Stimulated activated CD4-positive, alpha-beta T cell treated with anti-CD3 and anti-CD28 coated beads, TNF-alpha, amount 100 ng/mL, for 4 hours (primary cell): ENCODE measurements at places on chromosomes 2 and 18.
A peak's percentile ranks its signal among the peaks of the same experiment; 100 is the strongest.

- DNase-seq = no peak
These were observed 16.0 kb downstream of the R3HDM1 start for GRCh38 chr2:135547311-135547710.

- no peak for DNase-seq
These were observed 147.1 kb downstream of the FMNL2 start for GRCh38 chr2:152481881-152482583.

GRCh38 chr2:222796413-222797103 is 64.3 kb upstream of the ACSL3 start:
- no peak for DNase-seq

- DNase-seq = peak; percentile 81
These were observed 6.7 kb downstream of the SP9 start for GRCh38 chr2:174341293-174341994.

- DNase-seq = no peak
These were observed 180.8 kb downstream of the MBD2 start for GRCh38 chr18:54043484-54044251.

DNA sequence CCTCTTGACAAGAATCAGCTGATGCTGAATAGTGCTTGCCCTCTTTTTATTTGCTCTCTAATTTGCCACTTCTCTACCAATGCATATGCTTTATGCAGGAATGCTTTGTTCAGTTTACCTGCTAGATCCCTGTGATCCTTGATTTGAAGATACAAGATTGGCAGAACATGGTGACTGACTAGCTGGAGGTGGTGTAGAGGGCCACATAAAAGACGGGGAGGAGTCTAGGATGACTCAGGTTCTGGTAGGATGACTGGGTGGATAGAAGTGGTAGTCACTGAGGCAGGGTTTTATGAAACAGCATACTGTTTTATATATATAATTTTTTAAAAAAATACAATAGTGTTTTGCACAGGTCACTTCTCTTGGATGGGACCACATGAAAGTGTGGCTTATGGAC is 6.3 kb upstream of the ADGRF3 start:
- DNase-seq = no peak

DNA sequence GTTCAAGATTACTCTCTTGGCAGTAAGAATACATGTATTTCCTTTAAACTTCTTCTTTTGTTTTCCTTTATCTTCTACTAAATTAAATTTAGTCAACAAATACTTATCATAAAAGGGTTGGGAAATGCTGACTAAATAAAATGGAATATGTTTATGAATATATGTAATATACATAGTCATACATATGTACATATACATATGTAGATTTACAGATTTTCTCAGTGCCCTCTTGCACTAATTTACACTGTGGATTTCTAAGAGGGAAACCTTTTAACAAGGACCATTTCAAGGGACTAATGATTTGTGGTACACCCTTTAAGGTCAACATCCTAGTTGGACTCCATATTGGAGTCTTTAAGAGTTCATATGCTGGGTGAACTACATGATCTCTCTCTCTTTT is 37.2 kb downstream of the FAM98A start:
- DNase-seq = no peak

GRCh38 chr2:207123335-207123744 is 42.4 kb downstream of the KLF7 start:
- DNase-seq = peak; percentile 26

- DNase-seq = no peak
These were observed 199.6 kb upstream of the HNMT start for GRCh38 chr2:137764646-137765045.

DNA sequence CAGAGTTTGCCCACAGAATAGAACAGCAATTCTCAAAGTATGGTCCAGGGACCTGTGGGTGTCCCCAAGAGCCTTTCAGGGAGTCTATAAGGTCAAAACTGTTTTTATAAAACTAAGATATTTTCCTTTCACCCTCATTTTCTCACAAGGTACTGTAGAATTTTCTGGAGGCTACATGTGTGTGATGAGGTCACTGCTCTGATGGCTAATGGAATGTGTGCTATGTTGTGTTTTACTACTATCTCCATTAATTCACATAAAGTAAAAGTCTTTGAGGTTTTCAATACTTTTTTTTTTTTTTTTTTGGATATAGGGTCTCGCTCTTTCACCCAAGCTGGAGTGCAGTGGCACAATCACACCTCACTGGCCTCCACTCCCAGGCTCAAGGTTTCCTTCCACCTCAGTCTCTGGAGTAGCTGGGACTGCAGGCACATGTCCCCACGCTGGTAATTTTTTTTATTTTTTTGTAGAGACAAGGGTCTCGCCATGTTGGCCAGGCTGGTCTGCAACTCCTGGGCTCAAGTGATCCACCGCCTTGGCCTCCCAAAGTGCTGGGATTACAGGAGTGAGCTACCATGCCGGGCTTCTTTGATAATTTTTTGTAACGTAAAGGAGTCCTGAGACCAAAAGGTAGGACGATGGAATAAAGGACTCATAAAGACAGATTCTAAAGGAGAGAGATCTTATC is 1.8 kb downstream of the TRABD2A start:
- no peak for DNase-seq

DNA sequence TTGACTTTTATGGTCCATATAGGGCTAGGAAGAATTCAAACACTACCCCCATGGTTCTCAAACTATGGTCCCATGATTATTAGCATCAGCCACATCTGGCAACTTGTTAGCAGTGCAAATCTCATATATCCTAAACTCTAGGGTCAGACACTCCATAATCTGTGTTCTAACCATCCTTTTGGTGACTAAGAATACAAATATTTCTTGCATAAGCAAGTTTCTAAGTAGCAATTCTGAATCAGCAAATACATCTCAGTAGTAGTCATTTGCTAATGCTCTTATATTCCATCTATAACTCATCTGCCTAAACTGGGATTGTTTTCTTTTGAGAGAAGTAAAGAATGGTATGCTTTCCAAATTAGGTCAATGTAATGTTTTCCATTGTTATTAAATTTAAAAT is 447.3 kb downstream of the TMX3 start:
- DNase-seq = no peak

DNA sequence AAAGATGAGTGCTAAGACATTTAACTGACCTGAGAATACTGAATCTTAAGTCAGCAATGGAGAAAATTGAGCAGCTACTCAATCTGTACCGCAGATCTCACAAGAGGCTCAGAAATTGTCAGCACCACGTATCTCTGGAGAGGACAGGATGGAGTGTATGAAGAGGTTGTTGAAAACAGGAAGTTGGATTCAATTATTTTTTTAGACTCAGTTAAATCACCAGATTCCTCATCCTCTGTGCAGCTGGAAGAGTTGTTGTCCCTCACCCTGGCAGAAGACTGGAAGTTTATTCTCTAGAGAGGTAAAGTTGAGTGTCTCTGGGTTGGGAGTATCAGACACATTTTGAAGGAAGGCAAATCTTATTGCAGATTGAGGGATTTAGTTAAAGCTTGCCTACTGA is 114.9 kb upstream of the NT5C1B start:
- DNase-seq = no peak

DNA sequence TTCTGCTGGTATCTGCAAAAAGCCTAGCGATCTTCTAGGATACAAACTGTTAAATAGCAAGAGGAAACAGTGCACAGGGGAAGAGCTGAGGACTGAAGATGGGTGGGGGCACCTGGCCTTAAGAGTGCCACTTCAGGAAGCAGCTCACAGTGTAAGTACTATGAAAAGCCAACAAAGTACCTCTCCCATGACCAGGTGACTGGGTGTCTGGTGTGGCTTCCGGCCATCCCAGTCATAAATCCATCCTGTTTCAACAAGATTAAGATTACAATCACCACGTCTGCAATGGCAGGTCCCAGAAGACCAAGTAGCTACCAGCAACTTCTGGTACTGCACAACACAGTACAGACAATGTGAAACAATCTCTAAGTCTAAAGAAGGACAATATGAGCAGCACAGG is 15.9 kb downstream of the ERFE start:
- no peak for DNase-seq

DNA sequence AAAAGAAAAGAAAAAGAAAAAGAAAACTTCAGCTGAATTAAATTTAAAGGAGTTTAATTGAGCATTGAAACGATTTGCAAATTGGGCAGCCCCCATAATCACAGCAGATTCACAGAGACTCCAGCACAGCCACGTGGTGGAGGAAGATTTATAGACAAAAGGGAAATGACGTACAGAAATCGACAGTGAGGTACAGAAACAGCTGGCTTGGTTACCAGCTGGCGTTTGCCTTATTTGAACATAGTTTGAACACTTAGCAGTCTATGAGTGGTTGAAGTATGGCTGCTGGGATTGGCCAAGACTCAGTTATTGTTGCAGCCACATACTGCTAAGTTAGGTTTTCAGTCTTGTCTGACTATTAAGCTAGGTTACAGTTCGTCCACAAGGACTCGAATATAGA is 312.2 kb upstream of the SLC14A2 start:
- no peak for DNase-seq

GRCh38 chr18:23853448-23854195 is 160.9 kb upstream of the TTC39C start:
- no peak for DNase-seq

DNA sequence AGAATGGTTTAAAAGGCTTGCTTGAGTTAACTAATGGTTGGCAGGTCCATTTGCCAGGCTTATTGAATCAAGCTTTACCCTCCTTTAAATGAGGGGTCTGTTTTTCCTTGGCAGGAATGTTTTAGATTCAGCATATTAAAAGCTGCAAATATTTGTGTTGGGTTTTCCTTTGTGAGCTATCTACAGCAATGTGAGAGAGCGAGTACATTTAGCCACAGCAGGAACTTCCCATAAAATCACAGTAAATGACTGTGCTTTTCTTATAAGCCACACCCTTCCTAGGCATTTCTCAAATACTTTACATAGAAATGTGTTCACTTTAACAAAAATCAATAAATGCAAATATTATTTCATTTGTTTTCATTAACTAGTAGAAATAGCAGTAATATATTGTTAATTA is 23.9 kb downstream of the CALCRL start:
- no peak for DNase-seq

- no peak for DNase-seq
These were observed 8.4 kb downstream of the FAP start for GRCh38 chr2:162234620-162235462.

- DNase-seq = peak; percentile 74
These were observed at the start of gene MREG for GRCh38 chr2:216013080-216013909. Gene MREG, minus strand, starts transcription at chr2:216013551. Its CDS starts 224 bp downstream, at chr2:216013327.

DNA sequence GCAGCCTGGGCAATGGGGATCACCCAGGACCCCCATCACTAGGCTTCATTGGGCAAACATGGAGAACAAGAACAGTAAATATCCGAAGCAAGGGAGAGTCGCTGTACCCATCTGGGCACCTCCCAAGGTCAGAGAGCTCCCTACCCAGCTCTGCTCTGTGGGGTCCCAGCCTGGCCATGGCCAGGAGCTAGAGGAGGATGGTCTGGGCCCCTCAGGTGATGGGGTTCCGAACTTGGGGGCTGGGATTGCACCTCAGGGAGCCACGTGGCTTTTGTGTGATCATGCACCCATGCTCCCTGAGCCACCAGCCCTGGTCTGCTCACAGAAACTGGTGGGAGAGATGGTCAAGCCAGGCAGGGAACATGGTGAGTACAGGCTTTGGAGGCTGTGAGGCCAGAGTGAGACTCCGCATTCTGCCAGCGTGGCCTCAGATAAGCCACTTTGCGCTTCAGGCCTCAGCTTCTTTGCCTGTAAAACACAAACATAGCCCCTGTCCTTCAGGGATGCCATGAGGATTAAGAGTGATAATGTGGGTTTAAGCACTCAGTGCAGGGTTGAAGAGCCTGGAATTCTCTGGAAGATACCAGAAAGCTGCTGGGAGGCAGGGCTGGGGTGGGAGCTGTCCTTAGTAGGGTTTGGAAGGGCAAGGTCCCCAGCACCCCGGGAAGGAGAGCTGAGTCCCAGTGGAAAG is 3.0 kb upstream of the NMUR1 start:
- DNase-seq = no peak

- DNase-seq = no peak
These were observed 132.8 kb downstream of the MEIS1 start for GRCh38 chr2:66567729-66568128.

DNA sequence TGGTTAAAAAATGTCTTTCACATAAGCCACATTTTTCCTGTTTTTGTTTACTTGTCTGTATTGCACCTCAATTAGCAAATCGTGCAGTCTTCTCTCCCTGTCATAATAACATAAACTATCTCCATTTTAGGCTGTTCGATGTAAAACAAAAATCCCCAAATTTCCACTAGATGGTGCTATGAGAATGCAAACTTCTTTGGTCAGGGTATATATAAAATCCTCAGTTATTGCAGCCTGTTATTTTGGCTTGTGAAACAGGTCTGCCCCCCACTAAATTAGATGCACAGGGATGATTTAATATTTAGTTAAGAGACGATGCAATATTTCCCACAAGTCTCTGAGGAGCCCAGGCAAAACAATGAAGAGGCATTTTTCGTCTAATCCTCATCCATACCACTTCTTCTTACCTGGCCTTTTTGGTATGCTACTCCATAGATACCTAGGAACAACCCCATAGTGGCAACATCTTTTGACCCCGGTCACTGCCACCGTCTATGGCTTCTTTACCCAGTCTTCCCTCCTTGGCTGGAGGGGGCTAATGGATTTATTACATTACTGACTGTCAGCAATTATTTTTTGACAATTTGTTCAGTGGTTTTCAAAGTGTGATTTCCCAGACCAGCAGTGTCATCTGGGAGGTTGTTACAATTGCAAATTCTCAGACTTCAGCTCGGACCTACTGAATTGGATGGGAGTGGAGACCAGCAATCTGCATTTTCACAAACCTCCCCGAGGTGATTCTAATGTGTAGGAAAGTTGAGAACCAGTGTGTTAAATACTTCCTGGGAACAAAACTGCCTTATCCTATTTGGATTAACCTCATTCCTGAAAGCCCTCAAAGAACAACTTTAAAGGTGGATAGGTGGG is 117.4 kb upstream of the CWC22 start:
- no peak for DNase-seq

DNA sequence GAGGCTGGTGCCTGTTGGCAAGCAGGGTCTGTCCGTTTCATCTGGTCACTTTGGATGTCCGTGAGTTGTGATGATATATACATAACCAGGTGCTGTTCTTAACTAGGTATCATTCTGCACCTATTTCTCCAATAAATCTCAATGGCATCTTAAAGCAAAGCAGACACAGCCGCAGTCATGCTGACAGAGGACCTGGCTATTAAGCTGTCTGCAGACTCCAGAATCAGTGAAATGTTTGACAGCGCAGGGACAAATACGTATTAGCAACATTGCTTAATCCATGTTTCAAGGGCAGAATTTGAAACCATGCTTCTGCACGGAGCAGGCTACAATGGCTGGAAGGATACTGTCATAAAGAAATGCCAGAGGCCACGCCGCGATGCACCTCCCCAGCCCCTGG is 414.6 kb downstream of the ZNF516 start:
- DNase-seq = no peak

- DNase-seq = no peak
These were observed 284.8 kb upstream of the HS6ST1 start for GRCh38 chr2:128603411-128603924.

GRCh38 chr2:192292478-192292877 is 97.7 kb upstream of the TMEFF2 start:
- no peak for DNase-seq

DNA sequence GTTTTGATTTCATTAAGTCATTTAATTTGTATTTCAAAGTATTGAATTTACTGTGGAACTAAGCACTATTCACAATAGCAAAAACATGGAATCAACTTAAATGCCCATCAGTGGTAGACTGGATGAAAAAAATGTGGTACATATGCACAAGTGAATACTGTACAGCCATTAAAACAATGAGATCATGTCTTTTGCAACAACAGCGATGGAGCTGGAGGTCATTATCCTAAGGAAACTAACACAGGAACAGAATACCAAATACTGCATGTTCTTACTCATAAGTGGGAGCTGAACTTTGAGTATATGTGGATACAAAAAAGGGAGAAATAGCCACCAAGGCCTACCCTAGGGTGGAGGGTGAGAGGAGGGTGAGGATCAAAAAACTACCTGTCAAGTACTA is 164.4 kb downstream of the BABAM2 start:
- no peak for DNase-seq

GRCh38 chr2:158835431-158835830 is 40.3 kb downstream of the DAPL1 start:
- DNase-seq = no peak
